Suppressor macrophage (primary cell): ENCODE measurements at places on chromosomes 4 and X.

- DNase-seq, result peak; percentile 66
Measured at GRCh38 chr4:141348125-141348524, 127.4 kb downstream of the ZNF330 start.

- DNase-seq, result no peak
Measured at GRCh38 chr4:102578270-102578669, 77.1 kb downstream of the NFKB1 start.

DNA sequence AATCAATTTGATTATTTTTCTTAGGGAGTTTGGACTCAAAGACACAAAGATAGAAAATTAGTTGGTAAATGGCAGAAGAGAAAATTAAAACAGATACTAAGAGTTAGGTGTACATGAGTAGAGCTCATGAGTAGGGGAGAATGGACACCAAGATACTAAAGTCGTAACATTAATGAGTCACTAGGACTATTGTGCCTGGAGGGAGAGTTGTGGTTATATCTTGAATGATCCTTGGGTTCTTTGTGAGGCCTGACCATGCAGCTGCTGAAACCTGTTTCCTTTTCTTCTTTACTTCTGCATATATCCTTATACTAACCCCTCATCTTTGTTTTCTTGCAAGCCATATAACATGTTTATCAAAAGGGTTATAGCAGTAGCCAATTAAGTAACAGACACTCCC lies 532.8 kb downstream of the RPA4 start:
- DNase-seq, result no peak

DNA sequence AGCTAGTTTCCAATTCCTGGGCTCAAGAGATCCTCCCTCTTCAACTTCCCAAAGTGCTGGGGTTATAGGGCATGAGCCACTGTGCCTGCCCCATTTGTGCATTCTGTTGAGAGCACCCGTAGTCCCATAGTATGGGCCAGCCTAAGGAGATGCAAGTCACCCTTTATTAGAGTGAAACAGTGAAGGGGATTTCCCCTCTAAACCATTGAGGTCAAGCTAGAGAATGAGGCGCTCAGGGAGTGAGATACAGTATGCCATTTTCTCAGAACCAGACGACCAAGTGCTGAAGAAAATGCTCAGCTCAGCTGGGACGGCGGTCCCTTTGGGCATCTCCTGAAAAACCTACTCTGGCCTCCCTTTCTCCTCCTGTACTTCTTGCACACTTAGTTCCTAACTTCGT lies 18.7 kb downstream of the RNF4 start:
- DNase-seq, result no peak

DNA sequence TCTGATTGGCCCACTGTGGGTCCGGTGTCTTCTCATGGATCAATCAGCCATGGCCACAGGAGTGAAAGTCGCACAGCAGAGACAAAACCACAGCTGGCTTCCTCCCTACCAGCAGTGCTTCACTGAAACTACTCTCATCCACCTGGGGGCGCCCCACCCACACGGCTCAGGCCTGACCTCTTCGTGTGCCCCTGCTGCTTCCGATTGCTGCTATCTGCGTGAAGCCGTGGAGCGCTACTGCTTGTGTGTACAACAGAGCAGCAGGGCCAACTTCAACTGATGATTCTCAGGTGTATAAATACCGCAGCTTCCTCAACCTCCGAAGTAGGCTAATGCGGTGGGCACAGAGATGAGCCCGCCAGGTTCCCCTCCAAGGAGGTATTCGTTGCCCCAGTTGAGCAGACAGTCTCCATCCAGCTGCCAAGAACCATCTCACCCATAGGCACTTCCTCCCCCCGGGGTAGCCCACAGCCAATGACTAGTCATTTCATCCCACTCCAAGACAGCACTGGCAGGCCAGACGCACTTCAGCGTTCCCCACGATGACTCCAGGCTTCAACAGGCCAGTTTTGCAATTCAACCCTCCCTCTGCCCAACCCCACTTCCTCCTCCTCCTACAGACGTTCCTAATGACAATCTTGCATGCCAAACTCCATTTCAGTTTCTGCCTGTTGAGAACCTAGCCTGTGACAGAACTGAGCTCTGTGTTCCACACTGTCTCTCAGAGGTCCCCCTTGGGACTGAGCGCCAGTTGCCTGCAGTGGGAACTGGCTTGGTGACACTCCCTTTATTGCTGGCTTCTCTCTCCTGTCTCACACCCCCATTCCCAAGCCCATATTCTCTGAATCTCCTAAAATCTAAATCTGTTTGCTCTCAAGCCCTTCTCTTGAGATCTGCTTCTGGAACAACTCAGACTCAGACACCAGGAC lies 41.3 kb upstream of the ATP6AP2 start:
- DNase-seq, result peak; percentile 90

DNA sequence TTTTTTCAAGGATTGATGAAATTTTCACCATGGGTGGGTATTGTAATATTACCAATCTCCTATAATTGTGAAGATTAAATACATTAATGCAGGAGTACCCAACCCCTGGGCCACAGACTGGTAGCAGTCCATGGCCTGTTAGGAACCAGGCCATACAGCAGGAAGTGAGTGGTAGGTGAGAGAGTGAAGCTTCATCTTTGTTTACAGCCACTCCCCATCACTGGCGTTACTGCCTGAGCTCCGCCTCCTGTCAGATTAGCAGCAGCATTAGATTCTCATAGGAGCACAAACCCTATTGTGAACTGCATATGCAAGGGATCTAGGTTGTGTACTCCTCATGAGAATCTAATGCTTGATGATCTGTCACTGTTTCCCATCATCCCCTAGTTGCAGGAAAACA lies 15.1 kb downstream of the RAPGEF2 start:
- DNase-seq, result no peak

DNA sequence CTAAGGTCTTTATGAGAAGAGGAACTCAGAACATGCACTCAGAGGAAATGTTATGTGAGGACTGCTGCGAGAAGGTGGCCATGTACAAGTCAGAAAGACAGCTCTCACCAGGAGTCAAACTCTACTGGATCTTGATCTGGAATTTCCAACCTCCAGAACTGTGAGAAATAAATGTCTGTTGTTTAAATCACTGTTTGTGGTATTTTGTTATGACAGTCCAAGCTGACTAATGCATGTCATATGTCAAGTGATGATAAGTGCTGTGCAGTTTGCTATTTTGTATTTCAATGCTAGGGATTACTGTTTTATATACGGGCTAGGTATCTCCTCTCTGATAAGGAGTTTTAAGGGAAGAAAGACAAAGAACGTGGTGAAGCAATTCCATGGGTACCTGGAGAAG lies 162.3 kb downstream of the CPEB2 start:
- DNase-seq, result no peak
